ENCODE measurements at places on chromosomes 2 and 18. TPM values are rescaled to one million over a fixed set of nuclear protein-coding genes. Genes with fewer than 3 reads are reported as not detected.

UBE2F gene
- polyA plus RNA-seq = 60.2 TPM

XPO1 gene
- polyA plus RNA-seq = 20.6 TPM

CYRIA gene
- polyA plus RNA-seq = 4.4 TPM

SOWAHC gene
- 3.3 TPM for polyA plus RNA-seq

TSPYL6 gene
- polyA plus RNA-seq = not detected

ZNF892 gene
- 0.62 TPM for polyA plus RNA-seq
